T-helper 17 cell (primary cell): ENCODE measurements at places on chromosomes 5 and 9.

GRCh38 chr5:114390431-114390830 is 28.6 kb downstream of the KCNN2 start:
- DNase-seq: no peak

DNA sequence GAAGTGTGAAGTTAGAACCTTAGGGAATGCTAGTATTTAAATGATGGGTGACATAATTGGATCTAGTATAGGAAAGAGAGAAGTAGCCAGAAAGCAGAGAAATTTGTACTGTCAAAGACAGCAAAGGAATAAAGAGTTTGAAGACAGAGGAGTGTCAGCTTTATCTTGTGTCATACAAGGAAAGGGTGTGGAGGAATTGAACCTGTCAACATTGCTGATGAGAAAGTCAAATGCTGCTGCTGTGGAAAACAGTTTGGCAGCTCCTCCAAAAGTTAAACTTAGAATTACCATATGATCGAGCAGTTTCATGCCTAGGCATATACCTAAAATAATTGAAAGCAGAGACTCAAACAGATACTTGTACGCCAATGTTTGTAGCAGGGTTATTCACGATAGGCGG is 63.7 kb downstream of the DENND4C start:
- DNase-seq: no peak

- DNase-seq: no peak
Observed at GRCh38 chr5:9170026-9170425, 375.8 kb downstream of the SEMA5A start.

DNA sequence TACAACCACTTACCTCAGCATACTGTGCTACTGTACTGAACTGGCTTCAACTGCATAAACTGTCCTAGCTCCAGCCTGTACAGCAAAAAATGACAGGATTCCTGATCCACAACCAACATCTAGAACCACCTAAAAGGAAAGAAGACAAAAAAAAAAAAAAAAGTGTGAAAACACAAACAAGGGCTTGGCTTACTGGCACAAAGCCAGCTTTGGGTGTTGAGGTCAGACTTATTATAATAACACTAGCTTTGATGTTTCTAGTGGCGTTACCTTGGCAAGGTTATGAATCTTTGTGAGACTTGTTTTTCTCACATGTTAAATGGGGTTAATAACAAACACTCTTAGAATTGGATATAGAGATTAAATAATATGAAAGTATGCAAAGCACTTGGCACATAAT is 148.5 kb upstream of the PUM3 start:
- DNase-seq: no peak

DNA sequence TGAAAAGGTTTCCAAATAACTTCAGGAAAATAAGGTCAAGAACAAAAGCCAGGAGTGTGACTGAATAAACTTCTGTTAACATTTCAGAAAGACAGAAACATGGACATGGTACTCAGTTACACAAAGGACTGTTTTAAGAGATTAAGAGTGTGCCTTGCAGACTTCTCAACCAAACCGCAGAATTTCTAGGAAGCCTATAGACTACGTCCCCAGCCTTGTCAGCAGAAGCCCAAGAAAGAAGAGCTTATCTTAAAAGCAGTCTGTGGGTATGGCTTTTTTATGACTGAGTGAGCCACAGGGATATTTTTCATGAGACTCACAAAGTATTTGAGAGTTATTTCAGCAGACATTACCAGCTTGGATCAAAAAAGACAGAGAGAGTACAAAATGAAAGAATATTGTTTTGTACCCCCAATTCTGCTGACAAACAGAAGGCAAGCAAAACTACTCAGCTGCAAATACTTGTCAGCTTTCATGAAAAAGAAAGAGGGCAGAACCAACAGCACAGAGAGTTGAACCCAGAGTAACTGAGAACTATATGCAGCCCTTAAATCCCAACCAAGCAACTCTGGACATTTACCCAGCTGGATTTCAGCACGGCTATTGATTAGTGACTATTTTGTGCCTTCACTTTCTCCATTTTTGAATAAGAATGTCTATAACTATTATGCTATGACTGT is 711.0 kb upstream of the CTNND2 start:
- DNase-seq: no peak

DNA sequence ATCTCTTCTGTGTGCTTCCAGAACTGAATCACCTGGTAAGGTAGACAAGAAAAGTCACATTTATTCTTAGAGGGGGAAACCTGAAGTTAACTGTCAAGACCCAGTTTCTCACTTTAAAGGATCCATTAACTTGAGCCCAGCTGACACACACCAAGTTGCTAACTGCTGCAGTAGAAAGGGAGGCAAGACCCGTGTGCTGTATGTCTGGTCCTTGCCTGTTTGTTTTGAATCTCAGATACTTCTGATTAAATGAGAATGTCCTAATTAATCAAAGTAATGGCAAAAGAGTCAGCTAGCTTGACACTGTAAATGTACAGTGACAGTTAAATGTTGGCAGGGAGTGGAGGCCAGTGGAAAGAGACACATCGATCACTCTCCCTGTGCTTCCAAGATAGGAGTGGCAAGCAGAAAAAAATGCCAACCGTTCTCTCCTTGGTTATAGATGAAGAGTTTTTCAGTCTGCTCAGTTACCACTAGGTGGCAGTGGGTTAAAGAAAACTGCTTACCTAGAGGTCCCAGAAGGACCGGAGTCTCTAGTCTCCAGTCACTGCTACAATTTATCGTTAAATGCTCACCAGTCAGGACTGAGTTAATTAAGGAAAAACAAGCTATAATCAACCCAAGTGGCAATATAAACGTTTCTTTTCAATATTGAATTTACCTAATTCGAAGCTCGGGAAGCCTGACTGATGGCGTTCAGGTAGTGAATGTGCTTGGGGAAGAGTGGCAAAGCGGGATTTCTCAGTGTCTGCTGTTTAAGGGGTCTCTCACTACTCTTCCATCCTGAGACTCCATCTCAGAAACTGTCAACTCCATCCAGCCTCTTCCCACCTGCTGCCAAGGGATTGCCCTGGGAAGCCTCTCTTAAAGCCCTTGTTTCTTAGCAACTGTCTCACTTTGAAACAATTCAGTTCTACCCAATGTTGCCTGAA is 18.4 kb downstream of the LSM11 start:
- no peak for DNase-seq

GRCh38 chr9:73996844-73997243 is 500.3 kb upstream of the RORB start:
- no peak for DNase-seq

DNA sequence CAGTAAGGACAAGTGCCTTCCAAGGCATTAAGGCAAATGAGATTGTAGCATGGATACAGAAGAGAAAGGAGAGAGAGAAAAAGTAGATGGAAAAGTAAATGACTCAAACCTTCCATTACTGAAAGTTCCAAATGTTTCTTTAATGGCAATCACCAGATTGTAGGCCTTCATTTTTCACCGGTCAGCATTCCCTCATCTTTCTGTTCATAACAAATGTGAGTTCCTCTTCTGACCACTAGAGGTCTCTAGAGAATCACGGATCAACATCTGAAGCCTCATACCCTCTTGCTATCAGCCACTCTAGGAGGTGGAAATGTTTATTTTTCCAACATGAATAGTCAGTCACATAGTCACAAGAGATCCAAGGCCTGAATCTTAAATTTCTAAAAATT is 73.6 kb upstream of the RPS23 start:
- no peak for DNase-seq

DNA sequence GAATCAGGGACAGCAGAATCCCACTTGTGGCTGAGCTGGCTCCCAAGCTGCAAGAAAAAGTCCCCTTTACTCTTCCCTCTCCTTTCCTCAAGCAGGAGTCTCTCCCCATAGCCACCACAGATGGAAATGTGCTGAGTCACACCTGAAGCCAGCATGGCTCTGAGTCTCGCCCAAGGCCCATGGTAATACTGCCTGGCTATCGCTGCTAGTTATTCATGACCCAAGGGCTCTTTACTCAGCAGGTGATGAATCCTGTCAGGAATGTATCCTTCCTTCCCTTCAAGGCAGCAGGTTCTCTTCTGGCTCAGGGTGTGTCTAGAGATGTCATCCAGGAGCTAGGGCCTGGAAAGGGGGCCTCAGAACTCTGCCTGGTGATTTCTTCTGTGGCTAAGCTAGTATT is 403.3 kb upstream of the PTPRD start:
- DNase-seq: no peak

GRCh38 chr9:114494776-114495569 is 10.3 kb downstream of the WHRN start:
- no peak for DNase-seq

DNA sequence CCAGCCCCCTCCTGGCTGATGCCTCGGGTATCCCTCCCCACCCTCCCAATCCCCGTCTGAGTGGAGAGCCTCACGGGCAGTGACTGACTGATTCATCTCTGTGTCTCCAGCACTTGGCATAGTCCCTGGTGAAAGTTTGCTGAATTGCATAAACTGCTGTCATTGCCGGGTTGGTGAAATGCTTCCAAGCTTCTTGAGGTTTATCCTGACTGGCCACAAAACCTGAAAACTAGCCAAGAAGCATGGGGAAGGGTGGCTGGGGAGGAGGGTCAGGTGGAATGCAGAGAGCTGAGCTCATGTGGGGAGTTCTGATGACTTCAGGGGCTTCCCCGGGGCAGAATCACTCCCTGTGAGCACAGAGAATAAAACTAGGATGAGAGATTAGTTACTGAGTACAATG is 56.9 kb upstream of the GGTA1 start:
- no peak for DNase-seq

DNA sequence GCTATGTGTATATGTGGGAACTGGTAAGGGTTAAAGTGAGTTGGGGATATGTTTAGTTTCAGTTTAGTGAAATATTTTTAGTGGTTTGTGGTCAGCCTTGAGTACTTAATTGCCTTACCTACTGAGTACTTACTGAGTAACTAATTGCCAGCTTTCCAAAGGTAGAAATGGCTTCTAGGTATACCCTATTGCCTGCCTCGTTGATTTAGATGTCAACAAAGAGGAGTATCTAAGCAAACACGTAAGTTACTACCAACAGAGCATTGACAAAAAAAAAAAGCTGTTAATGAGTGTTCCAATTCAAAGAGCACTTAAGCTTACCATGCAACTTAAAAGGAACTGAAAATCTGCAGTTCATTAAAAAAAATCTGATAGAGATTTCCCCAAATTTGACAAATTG is 8.8 kb downstream of the ATP10B start:
- DNase-seq: no peak

DNA sequence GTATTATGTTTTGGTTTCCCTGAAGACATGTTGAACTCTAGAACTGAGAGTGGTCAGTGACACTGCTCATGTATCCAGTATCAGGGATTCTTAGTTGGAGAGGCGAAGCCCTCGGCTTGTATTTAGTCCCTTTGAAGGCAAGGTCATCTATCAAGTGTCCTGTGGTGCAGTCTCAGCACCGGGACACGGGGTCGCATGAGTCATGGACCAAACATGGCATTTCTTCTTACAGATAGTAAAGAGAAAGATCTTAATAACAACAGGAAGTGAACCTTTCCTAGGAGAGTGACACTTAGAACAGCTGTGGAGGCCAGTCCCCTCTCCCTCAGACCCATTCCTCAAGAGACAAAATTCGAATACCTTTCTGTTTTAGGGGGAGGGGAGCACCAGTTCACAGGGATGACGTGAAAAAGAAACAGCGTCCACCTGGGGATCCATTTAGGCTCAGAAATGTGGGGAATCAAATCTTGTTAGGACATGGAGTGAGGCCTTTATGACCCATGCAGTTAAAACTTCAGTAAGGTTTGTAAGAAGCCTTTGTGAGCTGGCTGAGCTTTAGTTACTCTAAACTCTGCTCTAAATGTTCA is 86.5 kb downstream of the ADGRV1 start:
- DNase-seq: no peak

GRCh38 chr9:78370991-78371390 is 74.1 kb downstream of the PSAT1 start:
- DNase-seq: no peak

GRCh38 chr5:59062986-59063683 is 480.3 kb downstream of the RAB3C start:
- no peak for DNase-seq

- DNase-seq: no peak
Observed at GRCh38 chr5:110727025-110727314, 499 bp upstream of the TMEM232 start.

DNA sequence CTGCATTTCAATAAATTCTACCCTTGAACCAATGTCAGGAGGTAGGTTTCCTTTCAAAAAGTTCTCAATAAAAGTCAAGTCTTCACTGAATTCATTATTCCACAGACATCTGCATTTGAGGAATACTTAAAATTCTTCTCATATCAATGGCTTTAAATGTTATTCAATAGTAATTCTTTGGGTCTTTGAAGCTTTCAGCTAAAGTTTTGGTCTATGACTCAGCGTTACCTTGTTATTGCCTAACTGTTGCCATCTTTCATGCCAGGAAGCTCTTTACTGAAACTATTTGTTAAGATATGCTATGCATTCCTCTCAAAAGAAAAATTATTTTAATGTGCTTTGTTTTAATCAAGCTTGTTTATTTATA is 170.5 kb downstream of the NNT start:
- no peak for DNase-seq

- DNase-seq: no peak
Observed at GRCh38 chr5:143418140-143418866, 14.8 kb upstream of the NR3C1 start.

DNA sequence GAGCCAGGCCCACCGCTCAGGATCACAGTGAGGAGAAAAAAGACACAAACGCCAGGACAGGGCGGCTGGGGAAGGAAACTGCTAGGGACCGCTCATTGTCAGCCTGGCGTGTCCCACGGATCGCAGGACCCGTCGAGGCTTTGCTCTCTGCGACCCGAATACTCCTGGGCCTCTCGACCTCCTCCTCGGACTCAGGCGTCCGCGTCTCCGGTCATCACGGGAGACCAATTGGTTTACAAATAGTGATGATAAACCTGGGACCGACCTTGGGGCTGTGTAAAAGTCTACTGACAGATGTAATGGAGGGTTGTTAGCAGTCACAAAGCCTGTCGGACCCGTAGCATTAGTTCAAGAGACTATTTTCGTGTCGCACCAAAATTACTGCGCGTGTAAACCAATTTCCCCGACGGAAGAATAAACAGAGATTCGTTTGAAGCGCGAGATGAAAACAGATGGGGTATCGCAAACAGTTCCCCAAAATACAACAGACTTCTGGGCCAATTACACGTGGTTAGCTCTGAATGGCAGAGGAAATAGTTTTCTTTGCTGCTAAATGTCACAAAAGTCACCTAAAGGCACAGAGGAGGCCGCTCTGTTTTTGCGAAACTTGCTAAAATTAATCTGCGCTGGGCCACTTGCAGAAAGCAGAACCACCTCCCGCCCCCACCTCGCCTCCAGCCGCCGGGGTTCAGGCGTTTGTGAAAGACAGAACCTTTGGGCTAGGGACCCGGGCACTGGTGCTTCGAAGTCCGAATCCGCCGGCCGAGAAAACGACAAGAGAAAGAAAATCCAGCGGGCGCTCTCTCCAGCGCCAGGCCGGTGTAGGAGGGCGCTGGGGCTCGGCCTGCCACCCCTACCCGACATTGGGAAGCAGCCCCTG is 67.6 kb downstream of the FOXD1 start:
- DNase-seq: no peak

- no peak for DNase-seq
Observed at GRCh38 chr9:37995348-37995737, 73.7 kb downstream of the SHB start.

DNA sequence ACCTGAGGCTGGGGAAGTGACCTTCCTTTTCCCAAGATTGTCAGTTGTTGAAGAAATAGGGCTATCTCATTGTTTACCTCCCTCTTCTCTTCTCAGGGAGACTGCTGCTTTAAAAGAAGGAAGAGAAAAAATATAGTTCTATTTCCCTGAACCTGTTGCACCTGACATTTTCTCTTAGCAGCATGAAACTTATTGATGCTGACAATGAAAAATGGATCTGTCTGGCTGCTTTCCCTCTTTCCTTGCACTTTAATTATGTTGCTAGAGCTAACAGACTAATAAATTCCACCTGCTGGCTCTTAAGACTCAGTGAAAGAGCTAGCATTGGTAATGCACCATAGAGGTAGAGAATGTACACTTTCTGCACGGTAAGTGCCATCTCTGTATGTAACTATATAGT is 6.2 kb upstream of the CKMT2 start:
- DNase-seq: no peak
